ENCODE measurements at places on chromosomes 3 and 15.

DNA sequence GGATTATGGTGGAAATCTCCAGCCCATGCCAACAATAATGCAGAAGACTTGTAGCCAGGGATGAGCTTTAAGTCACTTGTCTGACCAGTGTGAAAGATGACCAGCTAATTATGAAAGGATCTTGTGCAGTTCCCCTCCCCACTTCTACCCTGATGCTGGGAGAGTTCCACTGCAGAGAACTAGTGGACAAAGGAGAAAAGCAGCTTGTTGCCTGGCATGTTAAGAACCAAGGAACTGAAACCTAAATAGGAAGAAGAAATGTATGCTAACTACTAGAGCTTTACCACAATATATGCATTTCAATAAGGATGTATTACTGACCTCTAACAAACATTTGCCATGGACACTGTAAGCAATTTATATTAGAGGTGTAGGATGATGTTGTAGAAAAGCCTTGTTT, 52.2 kb upstream of the CSTA start:
- peak; percentile 70 for DNase-seq

- no peak for DNase-seq
Observed at GRCh38 chr15:43287254-43287653, 20.5 kb upstream of the TGM5 start.

DNA sequence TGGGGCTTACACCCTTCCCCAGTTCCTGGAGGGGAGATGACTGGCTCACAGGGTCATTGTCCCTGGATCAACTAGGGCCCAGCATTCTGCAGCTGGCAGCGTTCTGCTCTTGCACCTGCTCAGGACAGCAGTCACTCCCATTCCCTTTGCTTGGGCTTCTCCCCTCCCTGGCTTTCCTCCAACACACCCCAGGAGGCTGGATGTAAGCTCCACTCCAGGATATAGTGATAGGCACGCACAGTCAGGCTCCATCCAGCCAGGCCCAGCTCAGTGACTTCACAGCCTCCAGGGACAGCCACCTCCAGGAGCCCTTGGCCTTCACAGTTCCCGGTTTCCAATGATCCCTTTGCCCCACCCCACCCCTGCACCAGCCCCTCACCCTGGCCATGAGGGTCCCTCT, 1.9 kb downstream of the SPTBN5 start:
- no peak for DNase-seq

DNA sequence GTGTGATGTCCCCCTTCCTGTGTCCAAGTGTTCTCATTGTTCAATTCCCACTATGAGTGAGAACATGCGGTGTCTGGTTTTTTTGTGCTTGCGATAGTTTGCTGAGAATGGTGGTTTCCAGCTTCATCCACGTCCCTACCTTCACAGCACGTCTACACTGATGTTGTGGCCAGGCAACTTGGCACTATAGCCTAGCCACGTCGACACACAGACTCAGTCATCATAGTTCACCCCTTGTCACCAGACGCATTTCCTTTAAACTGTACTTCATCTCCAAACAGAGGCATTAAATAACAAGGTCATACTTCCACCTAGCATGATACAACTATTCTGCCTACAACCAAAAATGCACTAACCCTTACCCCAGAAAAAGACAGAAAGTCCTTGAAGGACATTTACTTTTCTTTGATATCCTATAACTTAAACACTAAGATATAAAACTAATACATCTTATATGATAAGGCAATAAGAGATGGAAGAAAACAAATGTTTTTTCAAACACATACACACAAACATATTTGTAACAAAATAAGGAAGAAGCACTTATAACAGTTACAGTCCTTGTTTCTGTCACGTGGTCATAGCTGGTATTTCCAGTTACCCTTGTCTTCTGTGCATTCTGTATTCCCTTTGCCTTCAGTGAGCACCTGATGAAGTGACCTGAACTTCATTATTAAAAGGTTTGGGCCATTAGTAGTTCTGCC, 121.4 kb downstream of the KLF13 start:
- DNase-seq = peak; percentile 52

GRCh38 chr15:66007663-66008262, 138.5 kb downstream of the RAB11A start:
- peak; percentile 10 for DNase-seq

DNA sequence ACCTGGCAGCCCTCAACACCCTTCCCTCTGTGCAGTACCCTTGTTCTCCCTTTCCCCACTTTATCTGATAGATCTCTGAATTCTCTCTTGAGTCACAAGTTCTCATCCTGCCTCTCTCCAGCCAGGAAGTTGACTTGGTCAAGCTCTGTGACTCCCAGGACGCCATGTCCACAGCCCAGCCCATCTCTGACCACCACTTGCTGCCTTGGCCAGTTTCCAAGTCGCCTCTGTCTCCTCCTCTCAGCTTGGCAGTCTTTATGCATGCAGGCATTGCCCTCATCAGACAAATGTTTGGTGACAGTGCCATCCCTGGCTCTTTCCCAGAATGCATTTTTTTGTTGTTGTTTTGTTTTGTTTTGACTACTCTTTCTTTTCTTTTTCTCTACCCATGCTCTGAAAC, 25.7 kb downstream of the ZNF35 start:
- DNase-seq = no peak

DNA sequence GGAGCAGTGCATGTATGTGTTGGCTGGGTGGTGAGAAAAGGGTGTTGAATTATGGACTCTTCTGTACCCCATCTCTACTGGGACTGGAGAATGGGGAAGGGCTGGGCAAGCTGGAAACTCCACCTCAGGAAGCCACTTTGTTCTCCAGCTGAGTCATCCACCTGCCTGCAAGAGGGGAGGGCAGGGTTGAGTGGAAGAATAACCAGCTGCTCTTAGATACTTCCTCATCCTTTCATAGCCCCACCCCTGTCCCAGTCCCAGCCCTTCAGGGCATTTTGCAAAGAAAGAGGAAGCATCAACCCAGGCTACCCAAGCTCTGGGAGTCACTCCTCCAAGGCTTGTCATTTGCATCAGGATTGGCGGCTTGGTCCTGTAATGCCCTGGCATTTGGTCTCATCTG, 33.1 kb downstream of the RAB11A start:
- DNase-seq = peak; percentile 92

GRCh38 chr3:15934389-15935195, 136.8 kb upstream of the ANKRD28 start:
- peak; percentile 21 for DNase-seq

DNA sequence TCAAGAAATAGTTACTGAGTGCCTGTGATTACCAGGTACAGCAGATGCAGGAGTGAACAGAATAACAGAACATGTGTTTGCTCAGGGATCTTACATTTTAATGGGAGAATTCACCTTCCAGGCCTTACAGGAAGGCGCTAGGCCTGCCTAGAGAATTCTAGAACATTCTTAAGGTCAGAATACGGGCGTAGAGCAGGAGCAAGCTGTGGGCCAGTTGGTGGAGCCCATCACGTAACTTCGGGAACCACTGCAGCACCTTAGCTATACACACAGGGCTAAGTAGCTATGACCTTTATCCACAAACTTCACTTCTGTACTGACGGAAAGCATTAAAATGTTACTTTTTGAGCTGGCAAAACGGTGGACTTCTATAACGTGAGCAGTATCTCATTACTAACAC, 743 bp upstream of the DAZL start:
- no peak for DNase-seq

- DNase-seq = no peak
Observed at GRCh38 chr15:39192351-39192750, 388.5 kb upstream of the THBS1 start.

GRCh38 chr15:47964229-47964628, 156.6 kb upstream of the SLC24A5 start:
- DNase-seq = no peak

- DNase-seq = no peak
Observed at GRCh38 chr3:87805670-87806069, 253.1 kb downstream of the CGGBP1 start.

- DNase-seq = no peak
Observed at GRCh38 chr15:70198441-70199123, 100.9 kb upstream of the TLE3 start.

DNA sequence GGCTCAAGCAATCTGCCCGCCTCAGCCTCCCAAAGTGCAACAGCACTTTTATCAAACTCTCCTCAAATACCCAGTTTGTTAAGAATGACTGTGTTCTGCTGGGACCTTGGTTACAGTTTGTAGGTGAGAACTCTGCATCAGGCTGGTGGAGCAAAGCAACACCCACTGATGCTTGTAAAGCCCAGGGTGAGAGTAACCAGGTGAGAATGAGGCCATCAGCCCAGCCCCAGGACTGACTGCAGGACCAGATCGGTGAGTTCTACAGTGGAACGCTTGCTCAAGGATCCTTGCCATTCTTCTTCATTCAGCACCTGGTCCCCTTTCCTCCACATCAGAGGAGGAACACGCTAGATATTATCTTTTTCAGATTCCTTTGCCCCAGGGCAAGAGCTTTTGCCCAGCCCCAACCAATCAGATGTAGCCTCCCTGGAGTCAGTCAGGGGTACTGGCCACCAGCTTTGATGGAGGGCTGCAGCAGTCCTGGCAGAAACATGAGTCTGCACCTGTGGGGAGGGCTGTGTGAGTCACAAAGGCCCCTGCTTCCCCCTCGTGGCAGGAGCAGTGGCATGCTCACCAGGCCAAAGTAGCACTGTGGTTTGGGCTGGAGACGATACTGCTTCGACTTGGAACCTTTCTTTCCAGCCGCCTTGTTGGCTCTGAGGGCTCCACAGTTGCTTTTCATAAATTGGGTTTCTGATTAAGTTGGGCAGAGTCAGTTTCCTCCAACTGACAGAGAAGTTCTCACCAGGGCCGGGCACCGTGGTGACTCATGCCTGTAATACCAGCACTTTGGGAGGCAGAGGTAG, 3.5 kb upstream of the SHISA5 start:
- DNase-seq = no peak

- peak; percentile 15 for DNase-seq
Observed at GRCh38 chr15:33737687-33738601, 230.4 kb upstream of the CHRM5 start.

GRCh38 chr15:43771816-43772215, 5.0 kb downstream of the ELL3 start:
- peak; percentile 79 for DNase-seq

- no peak for DNase-seq
Observed at GRCh38 chr3:55423782-55424181, 63.3 kb downstream of the WNT5A start.

- no peak for DNase-seq
Observed at GRCh38 chr3:27724459-27725197, 2.5 kb upstream of the EOMES start.

- no peak for DNase-seq
Observed at GRCh38 chr3:169091196-169091823, 572.2 kb downstream of the MECOM start.

- DNase-seq = no peak
Observed at GRCh38 chr15:52464040-52464439, 64.6 kb downstream of the MYO5A start.

GRCh38 chr15:68678746-68679145, 100.0 kb downstream of the CORO2B start:
- DNase-seq = no peak

- peak; percentile 4 for DNase-seq
Observed at GRCh38 chr15:59017449-59017848, 30.0 kb downstream of the RNF111 start.

Measured in inflammatory macrophage treated with lipopolysaccharide for 4 hours (primary cell).